ENCODE measurements at places on chromosomes 11 and 22.

DNA sequence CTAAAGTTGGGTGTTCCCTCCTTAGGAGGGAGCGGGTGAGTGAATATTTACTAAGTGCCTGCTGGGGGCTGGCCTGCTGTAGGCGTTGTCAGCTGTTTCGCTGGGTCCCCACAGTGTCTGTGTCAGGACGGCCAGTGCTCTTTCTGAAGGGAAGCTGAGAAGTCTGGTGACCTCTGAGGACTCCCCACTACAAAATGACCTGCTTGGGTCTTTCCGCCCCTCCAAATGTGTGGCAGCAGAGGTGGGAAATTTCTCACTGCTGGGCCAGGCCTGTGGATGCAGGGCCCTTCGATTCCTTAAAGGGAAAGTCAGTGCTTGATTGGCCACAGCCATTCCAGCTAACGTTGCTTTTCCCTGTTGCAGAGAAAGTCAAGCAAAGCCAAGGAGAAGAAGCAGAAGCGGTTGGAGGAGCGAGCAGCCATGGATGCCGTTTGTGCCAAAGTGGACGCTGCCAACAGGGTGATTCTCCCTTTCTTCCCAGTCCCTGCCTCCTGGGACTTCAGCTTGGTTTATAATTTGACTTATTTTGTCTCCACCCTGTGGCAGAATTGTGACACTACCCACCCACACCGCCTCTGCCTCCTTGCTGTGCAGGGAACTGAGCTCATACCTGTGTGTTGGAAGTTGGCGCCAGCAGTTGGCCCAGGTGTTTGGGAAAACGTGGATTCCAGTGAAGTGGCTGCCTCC, 6.8 kb downstream of the NAA40 start:
- DNase-seq = peak; percentile 50

GRCh38 chr22:45632791-45633515, 38.7 kb upstream of the ATXN10 start:
- DNase-seq = no peak

GRCh38 chr11:11078344-11079086, 220.7 kb upstream of the ZBED5 start:
- no peak for DNase-seq

- no peak for DNase-seq
Measured at GRCh38 chr11:69295995-69296889, 2.3 kb downstream of the MYEOV start.

- DNase-seq = no peak
Measured at GRCh38 chr11:1762537-1763302, 1.0 kb downstream of the CTSD start.

DNA sequence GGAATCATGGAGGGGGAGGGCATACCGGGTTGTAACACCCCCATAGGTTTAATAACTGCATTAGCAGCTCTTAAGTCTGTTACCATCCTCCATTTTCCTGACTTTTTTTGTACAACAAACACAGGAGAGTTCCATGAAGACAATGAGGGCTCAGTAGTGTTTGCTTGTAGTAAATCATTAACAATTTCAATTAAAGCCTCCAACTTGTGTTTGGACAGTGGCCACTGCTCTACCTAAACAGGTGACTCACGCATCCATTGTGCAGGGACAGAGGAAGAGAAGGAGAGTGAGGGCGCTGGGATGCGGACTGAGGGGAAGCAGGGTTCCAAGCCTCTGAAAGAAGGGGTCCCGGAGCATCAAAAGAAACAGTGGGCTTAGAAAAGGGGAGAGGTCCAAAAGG, 21.3 kb upstream of the MTNR1B start:
- DNase-seq = no peak

DNA sequence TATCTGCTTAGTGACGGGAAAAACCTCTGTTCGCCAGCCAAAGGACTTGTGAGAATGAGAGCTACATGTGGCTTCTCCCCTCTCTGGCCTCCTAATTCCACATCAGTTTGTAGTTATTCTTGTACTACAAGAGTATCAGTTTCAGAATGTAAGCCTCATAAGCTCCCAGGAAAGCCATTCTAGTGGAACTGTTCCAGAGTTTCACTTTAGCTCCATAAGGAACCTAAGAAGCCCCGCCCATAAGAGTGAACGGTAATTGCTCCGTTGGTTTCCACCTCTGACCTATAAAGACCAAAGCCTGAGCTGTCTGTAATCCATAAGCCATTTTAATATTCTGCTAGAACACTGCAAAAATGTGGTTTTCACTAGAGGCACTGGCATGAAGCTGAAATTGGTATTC, 53.0 kb downstream of the SIK3 start:
- DNase-seq = no peak

GRCh38 chr11:62487136-62487535, 59.5 kb downstream of the AHNAK start:
- DNase-seq = no peak

- peak; percentile 59 for DNase-seq
Measured at GRCh38 chr11:68271781-68272608, at the start of gene C11orf24. C11orf24 (minus strand) TSS chr11:68271973; CDS start chr11:68263767, 8,206 bp downstream.

DNA sequence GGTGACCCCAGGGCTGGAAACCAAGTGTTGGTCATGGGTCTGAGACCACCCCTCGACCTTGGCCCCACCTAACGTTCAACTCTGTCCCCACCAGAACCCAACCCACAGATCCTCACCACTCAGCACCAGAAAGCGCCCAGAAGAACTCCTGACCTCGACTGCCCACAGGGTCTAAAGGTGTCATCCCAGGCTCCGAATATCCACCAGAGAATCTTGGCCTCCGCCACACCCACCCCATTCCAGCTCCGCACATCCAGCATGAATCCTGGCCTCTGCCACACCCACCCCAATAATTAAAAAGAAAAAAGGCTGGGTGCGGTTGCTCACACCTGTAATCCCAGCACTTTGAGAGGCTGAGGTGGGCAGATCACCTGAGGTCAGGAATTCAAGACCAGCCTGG, 1.3 kb downstream of the CERK start:
- DNase-seq = no peak

- DNase-seq = no peak
Measured at GRCh38 chr11:71499546-71499945, 27.5 kb upstream of the KRTAP5-7 start.

DNA sequence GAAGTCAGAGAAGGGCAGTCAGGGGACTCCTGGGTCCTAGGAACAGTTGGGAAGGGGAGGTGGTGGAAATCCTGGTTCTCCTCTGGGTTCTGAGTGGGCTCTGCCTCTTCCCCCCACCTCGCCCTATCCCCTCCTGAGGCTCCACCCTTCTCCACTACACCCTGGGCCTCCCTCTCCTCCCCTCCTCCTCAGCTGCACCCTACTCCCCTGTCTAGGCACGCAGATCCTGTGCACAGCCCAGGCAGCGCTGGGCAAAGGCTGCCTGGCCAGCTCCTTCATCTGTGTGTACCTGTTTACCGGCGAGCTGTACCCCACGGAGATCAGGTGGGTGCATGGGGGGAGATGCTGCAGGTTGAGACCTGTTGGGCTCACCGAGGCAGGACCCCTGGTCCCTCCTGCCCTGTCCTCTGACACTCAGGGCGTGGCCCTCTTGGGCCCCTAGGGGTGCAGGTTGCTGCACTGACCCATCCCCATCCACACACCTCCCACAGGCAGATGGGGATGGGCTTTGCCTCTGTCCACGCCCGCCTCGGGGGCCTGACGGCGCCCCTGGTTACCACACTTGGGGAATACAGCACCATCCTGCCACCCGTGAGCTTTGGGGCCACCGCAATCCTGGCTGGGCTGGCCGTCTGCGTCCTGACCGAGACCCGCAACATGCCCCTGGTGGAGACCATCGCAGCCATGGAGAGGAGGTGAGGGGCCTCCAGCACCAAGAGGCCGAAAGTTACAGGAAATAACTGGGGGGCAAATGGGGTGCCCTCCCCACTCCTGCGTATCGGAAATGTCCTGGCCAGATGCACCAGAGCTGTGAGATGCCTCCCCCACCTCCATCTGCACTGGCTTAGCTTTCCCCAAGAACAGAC, 25.3 kb upstream of the POLA2 start:
- no peak for DNase-seq

DNA sequence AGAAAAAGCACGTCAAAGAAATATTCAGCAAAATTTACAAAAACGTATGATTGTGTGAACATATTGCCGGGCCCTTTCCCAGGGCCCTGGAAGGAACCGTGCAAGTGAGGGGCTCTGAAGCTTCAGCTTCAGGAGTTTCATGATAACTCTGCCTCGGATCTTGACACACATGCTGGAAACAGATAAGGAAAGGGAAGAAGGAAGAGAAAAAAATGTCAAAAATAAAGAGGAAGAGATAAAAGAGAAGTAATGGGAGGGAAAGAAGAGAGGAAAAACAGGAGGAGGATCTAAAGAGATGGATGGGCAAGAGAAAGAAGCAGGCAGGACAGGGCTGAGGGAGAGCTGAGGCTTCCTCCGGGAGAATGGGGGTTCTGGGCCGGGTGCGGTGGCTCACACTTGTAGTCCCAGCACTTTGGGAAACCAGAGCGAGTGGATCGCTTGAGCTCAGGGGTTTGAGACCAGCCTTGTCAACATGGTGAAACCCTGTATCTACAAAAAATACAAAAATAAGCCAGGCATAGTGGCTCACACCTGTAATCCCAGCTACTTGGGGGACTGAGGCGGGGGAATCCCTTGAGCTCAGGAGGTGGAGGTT, 2.7 kb upstream of the TMPRSS4 start:
- no peak for DNase-seq

- no peak for DNase-seq
Measured at GRCh38 chr11:6656936-6657335, 1.3 kb upstream of the DCHS1 start.

DNA sequence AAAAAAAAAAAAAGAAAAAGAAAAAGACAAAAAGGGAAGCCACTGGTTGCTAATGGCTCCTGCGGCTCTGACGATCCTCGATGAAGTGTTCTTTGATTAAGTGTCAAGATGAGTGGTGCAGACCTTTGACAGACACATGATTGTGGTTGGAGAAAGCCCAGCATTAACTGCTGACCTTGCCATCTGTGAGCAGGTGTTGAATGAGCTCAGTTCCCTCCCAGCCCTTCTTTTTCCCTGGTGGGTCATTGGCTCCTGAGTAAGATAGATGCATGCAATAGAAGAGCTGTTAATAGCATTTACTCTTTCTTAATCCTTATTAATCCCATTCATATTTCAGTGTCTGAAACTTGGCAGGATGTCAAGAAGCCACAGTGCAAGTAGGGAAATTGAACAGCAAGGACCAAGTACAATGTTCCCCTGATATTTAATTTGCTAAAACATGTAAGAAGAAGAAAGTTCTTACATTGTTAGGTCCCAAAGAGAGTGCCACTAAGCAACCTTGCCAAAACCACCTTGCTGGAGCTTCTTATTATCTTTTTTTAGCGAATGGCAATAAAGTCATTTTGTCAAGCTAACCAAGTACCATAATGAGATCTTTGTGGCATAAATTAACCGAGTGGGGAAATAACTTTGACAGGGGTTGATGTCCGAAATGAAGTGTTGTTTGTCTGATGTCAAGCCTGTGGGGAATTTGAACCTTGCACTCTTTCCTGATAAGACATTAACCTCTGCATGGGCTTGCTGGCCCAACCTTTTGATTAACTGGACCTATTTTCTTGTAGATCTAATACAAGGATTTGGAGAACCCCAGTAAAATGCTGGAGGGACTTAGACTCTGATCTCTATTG, 113.7 kb downstream of the PTPRJ start:
- DNase-seq = no peak

DNA sequence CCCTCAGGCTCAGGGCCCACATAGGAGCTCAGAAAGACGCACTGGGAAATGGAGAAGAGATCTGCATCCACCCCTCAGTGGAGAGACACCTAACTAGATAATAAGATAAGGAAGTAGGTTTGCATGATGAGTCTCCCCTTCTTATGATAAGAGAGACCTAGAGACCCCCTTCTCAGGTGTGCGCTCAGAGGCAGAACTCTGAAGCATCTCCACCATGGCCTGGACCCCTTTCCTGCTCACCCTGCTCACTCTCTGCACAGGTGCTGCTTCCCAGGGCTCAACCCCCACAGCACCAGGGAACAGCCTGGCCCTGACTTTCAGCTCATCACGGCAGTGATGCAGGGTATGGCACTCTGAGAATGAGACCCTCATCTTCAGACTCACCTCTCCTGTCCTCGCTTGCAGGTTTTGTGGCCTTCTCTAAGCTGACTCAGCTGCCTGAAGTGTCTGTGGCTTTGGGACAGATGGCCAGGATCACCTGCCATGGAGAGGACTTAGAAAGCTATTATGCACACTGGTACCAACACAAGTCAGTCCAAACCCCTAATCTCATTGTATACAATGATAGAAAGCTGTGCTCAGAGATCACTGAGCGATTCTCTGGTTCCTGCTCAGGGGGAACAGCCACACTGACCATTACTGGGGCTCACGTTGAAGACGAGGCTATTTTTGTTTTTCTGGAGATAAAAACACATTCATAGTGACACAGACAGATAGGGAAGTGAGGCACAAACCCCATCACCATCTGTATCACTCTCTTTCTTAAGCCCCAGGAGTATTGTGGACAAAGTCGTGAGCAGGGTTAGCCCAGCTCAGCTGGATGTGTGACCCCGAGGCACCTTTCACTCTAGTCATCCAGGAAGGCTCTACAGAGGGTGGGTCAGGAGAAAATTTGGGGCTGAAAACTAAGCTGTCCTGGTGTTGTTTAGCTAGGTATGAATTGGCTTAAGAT, 29.7 kb upstream of the IGLL5 start:
- DNase-seq = no peak

DNA sequence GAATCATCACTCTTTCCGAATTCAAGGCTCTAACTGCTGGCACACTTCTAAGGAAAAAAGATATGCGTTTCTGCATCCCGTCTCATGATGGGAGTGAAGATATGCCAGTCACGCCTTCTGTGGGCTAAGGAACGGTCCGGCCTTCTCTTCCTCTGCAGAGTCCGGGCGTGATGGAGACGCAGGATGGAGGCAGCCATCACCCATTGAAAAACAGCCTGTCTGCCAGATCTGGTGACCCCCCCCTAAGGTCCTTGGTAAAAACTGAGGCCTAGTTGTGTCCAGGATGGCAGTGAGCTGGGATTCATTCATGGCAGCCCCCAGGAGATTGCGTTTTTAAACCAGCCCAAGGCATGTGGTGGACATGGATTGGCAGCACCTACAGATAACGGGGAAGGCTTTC, 6.9 kb upstream of the EFCAB6 start:
- no peak for DNase-seq

- no peak for DNase-seq
Measured at GRCh38 chr11:26228778-26229177, 103.2 kb upstream of the ANO3 start.

- DNase-seq = no peak
Measured at GRCh38 chr11:72685560-72686480, 11.6 kb upstream of the PDE2A start.

DNA sequence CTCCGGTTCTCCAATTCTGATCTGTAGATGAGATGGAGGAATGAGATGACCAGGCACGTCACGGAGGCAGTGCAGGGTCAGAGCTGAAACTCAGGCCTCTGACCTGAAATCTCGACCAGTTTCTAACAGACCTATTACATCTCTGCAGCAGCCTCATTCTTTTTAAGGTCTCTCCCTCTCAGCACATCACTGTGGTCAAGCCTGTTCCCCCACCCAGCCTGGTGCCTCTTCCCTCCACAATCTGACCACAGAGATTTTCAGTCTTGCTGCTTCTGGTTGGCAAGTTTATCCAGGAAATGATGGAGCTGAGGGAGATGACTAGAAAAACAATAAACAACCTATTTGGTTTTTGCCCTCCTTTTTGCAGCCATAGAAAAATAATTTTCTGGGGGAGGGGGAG, 9.5 kb downstream of the GRAMD1B start:
- no peak for DNase-seq

All from iPS DF 19.7 (cell line).